ENCODE measurements at places on chromosomes 6 and 20.
A peak's percentile ranks its signal among the peaks of the same experiment; 100 is the strongest.

DNA sequence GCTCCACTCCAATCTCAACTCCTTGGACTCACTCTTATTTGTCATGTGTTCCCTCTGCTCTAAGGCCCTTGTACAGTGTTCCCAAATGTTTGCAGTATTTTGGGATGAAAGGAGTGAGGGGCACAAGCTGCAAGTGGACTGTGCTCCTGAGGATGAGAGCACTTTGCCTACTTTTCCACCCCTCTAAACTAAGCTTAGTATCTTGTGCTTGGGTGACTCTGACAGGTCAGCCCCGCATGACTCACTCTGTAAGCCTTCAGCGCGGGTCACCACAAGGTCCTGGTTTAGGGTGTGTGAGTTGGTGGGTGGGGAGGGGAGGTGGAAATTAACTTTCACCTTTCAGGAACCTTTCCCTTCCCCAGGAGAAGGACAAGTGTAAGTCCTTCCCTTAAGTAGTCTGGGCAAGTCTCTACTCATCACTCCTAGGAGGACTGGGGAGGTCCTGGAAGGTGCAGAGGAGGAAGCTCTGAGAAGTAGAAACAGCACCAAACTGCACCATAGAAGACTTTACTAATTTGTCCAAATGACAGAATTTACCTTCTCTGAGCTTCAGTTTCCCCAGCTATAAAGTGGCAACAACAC lies 68.8 kb upstream of the EPB41L1 start:
- DNase-seq: no peak

- DNase-seq: peak; percentile 30
Observed at GRCh38 chr20:56411759-56412472, at the start of gene CASS4. Gene CASS4, plus strand, starts transcription at chr20:56412260. Its CDS starts 199 bp downstream, at chr20:56412459.

DNA sequence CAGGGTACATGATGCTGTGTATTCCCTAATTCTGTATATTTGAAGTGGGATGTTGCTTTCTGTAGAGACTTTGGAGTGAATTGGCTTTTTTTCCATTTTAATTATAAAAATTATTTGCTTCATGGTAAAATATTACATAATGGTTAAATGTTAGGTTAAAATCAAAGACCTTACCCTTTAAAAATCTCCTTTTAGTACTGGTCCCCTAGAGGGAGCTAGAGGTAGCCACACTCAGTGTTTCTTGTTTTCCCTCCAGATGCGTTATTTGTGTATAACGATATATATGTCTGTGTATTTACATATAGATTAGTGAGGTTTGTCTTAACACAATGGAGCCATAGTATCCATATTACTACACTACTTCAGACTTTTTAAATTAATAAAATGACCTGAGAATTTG lies 146.7 kb downstream of the PLCB4 start:
- DNase-seq: peak; percentile 6

- DNase-seq: no peak
Observed at GRCh38 chr20:42098418-42098817, 480.2 kb upstream of the CHD6 start.

GRCh38 chr6:147022041-147022440 lies 182.2 kb upstream of the STXBP5 start:
- no peak for DNase-seq

DNA sequence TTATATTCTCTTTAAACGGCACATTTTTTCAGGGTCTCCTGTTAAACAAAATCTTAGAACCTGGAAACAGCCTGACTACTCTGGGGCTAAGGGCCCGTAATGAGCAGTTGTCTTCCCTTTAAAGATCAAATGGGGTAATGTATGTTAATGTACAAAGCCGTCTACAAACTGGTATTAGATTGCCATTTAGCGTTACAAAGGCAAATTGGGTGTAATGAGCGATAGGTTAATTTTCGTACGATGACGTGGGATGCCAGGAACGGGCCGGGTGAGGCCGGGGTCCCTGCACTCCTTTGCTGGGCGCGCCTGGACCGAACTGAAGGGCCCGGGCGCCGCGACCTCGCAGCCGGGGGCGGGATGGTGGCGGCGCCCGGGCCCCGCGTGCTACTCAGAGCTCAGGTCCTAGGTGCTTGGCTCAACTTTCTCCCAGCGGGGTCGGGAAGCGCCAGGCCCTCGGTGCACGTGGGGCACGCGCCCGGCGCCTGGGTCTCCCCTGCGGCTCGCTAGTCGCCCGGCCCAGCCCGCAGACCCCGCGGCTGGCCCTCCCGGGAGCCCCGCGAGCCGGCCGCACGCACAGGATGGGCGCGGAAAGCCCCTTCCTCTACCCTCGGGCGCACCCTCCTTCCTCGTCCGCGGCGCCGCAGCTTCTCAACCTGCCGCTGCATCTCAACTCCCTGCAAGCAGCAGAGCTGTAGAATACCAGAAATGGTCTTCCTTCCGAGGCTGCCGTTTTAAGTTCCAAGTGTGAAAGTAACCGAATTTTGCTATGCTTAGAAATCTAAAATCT lies 5.9 kb downstream of the NKX2-4 start:
- DNase-seq: no peak

GRCh38 chr6:46222286-46222685 lies 51.5 kb upstream of the ENPP5 start:
- DNase-seq: no peak

DNA sequence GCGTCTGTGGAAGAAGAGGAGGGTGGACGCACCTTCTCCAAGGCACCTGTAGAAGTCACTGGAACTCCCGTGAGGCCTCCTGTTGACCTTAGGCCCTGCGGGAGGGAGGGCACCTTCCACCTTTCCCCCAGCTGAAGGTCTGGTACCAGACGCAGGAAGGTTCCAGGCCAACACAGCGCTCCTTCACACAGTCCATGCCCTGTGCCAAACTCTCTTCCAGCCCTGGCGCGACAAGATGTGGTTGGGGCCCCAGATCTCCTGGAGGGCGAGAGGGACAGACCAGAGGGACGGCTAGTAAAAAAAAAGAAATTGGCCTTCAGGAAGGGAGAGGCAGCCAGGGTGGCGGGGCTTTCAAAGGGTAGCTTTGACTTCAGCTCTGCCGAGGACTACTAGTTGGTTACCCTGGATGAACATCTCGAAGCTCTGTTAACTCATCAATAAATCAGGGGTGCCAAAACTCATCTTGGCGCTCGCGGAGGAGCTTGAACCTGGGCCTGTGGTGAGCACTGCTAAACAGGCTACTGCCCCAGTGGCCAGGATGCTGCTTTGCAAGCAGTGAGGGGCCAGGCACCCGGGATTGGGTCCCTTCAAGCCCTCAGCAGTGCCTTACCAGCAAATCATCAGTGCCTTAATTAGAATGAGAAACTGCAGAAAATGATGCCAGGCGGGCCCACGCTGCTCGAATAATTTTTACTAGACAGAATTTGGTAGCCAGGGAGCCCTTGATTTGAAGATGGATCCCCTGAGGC lies 14.9 kb downstream of the AARS2 start:
- no peak for DNase-seq

GRCh38 chr6:70638468-70638867 lies 29.2 kb upstream of the SMAP1 start:
- no peak for DNase-seq
